ENCODE measurements at places on chromosomes 16 and 17.
A peak's percentile ranks its signal among the peaks of the same experiment; 100 is the strongest.

DNA sequence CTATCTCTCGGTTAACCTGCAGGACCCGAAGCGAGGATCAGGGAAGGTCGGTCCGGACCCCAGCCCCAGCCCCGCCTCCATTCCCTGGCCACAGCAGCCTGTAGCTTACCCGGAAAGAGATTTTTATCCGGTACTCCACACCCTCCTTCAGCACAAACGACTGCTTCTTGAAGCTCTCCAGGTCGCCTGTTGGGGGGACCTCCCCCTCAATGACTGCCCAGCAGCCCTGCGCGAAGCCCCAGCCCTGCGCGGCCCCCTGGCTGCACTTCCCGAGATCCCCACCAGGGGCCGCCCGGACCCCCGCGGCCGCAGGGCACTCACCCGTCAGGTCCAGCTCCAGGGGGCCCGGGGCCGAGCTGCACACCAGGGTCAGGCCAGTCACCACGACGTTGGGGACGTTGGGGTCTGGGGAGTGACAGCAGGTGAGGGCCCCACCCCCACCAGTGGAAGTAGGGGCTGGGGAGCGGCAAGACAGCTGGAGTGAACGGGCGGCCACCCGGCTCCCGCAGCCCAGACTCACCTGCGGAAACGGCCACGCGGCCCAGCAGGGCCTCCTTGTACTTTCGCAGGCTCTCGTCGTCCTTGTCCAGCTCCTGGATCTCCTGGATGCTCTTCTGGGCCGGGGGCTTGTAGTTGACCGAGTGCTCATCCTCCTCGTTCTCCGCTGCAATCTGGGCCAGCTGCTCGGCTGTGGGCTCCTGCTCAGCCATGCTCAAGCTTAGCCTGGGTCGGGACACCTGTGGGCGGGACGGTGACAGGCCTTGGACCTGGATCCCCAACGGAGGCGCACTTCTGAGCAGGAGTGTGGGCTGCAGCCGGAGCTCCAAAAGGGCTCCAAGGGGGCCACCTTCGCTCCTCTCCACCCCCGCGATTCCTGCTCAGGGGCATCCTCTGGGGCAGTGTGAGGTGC lies 1.7 kb downstream of the ARHGDIA start:
- no peak for DNase-seq

GRCh38 chr17:63821804-63822203 lies 5.4 kb upstream of the PSMC5 start:
- no peak for DNase-seq

DNA sequence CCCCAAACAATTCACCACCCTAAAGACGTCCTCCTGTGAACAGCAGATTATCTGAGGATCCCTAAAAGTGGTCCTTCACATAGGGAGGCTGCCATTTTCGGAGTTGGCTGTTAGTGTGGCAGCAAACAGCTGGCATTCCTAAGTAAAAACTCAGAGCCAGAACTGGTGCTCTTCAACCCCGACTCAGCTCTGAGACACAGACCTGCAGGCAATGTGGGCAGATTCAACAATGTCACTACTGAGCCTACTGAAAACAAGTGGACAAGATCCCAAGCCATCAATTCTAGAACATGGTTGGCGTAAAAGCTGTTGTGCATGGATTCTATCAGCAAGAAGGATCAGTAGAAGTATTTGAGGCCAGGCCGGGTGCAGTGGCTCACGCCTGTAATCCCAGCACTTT lies 247.2 kb downstream of the NTN1 start:
- DNase-seq, result no peak

DNA sequence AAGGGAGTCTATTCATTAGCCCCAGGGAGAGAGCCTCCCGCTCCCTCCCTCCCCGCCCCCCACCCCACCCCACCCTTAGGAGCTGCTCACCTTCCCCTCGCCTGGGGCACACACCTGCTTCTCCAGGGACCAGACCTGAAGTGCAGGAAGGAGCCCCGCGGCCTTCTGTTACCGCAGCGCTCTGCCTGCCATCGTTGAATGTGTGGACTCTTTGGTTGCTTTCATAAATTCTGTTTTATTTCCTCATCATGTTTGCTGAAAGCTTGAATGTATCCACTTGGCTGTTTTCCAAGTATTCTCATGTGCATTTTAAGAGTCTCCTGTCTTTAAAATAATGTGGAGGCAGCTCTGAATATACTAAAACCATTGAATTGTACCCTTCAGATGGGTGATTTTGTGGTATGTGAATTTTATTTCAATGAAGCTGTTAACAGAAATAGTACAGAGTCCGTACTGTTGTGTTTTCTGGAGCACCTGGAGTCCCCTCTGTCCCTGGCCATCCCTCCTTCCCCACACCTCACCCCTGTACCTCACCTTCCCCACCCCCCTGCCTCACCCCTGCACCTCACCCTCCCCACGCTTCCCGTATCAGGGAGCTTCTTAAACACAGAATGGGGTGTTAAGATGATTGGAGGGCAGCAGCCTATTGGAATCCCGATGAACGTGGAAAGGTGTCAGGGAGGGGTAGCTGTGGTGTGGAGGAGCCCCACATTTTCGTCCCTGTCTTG lies 25.5 kb downstream of the RAB11FIP3 start:
- peak; percentile 65 for DNase-seq

DNA sequence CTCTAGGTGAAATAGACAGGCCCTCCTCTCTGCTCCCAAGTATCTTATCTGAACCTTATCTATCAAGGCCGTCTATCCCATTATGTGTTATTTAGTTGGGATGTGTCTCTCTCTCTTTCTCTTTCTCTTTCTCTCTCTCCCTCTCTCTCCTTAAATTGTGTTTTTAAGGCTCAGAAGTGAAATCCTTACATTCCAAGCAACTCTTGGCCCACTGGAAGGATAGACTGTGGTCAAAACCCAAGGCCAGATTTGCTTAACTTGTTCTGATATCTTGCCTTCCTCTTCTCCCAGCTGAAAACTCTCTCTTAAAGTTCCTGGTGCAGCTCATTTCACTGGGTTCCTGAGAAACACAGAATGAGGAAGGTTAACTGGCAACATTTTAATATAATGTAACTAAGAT lies 14.7 kb downstream of the CDRT4 start:
- DNase-seq, result no peak

- peak; percentile 45 for DNase-seq
Observed at GRCh38 chr17:50943575-50943933, 77.4 kb upstream of the TOB1 start.

DNA sequence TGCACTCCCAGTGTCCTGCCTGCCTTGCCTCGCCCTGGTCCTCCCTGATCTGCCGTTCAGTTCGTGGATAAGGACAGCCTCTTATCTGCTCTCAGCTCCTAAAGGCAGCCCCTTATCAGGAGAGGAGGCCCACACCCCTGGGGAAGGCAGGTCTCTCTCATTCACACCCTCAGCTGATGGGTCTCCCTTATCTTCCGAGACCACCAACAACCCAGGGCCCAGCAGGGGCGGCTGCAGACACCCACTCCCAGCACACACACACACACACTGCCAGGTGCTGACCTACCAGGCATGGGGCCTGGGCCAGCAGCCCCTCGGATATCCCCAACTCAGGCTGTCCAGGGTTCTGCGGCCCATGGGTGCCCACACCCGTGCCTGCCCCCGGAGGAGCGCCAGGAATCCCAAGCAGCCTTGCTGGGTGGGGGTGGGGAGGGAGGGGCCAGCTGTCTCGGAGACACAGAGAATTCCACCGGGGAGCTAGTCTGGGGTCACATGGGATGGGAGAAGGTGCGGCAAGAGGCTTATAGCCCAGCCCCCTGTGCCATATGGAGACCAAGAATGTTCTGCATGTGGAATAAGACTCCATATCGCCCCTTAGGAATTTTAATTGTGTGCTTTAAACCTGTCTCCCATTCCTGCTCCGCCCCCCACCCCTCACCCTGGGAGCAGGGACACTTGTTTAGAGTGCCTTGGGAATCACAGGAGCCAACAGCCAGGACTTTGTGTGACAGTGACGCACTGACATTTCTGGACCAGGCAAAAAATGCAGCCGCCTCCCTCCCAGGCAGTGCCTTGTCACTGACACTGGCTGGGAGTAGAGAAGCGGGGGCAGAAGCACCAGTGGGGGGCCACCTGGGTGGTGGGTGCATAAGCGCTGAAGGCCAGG lies 41.9 kb upstream of the EMP2 start:
- DNase-seq, result no peak

DNA sequence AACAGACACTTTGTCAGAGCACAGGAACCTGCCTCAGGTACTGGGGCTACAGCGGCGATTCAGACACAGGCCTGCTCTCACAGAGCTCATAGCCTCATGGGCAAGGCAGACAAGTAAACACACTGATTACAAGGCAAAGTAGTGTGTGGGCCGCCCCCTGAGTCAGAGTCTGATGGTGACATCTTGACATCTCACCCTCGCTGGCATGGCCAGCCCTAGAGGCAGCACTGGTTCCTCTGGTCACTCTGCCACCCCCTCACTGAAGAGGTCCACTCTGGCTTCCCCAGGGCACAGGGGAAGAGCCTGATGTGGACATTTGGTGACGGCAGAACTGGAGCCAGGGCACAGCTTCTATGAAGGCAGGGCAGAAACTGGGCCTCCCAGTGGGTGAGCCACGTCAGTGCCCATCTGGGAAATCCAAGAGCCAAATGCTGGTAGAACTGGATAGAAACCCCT lies 32.9 kb upstream of the TOB1 start:
- DNase-seq, result no peak

- DNase-seq, result no peak
Observed at GRCh38 chr16:35198223-35199199, 1739.1 kb downstream of the TP53TG3F start.

- DNase-seq, result no peak
Observed at GRCh38 chr16:57842601-57843000, 40.3 kb upstream of the KIFC3 start.

DNA sequence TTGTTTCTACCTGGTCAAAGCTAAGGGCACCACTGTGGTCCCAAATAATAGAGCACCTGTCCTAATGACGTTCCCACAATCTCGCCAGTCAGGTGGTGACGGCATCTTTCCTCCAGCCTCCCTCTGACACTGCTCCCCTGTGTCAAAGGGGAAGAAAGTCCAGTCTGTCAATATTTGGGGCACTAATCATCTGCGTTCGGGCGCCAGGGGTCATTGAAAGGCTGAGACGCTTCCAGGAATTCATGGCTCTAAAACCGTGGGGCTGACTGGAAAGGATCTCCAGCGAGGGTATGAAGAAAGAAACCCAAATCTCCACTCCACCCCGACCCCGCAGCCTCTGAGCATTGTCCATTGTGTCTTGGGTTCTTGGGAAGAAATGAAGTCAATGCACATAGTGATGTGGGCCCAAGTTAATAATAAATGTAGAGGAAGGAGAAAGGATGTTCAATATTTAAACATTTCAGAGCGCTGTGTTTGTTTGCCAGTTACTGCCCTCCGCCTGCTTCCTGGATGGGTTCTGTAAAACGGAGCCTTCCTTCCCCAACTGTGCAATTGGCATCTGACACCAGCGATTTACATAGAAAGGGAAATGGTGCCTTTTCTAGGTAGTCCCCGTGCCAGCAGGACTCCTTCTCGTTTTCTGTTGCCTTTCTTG lies 103.2 kb downstream of the SOCS1 start:
- DNase-seq, result peak; percentile 72

DNA sequence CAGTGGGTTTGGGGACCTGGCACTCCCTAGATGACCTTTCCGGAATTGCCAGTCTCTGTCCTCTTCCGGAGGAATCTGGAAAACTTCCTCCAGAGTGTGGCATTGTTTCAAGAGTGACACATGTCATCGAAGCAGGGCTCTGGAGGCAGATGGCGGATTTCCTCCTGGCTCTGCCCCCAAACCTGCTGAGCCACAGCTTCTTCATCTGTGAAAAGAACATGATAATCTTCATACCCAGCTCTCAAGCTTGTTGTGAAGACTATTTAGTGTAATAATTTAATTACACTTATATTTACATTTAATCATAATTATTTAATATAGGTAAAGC lies 19.7 kb upstream of the TEX2 start:
- DNase-seq, result no peak

DNA sequence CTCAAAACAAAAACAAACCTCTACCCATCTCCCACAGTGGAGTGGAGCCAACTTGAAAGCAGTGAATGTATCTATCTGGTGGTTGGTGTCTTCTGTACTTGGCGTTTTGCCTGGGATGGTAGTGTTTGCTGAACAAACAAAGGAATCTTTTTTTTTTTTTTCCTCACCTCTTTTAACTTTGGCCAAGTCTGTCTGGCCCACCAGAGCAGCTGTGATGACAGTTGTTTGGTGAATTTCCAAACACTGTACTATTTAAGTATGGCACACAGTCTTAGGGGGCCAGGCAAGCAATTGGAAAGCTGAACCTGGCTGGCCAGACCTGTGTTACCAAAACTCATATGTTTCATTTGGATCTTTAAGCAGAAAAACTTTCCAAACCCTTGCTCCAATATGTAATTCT lies 101.8 kb upstream of the CDH13 start:
- DNase-seq, result peak; percentile 41

- DNase-seq, result no peak
Observed at GRCh38 chr16:79265701-79266100, 334.8 kb downstream of the MAF start.

DNA sequence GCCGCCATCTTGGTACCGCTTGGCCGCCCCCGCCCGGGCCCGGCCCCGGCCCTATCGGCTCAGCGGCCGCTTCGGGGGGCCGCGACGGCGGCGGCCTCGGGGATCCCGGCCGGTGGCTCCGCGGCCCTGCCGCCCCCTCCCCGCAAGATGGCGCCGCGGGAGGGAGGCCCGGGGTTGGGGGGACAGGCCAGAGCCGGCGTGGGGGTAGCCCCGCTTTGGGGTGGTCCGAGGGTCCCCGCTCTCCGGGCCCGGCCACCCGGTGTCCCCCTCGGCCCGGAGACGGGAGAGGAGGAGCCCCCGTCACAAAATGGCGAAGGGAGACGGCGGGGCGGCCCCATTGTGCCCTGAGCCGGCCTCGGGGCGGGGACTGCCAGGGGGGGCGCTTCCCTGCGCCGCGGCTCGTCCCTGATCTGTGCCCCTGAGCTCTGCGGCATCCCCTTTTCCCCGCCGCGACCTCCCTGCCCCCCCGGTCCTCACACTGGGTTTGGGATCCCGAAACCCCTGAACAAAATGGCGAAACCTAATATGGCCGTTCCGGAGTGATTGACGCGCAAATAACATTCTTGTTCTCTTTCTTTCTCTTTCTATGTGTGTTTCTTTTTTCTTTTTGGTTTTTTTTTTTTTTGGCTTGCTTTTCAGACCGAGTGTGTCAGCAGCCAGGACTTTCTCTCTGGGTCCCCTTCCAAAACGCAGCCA lies 986 bp downstream of the HAPSTR1 start:
- DNase-seq, result peak; percentile 17

- DNase-seq, result no peak
Observed at GRCh38 chr16:73063854-73064211, 15.9 kb upstream of the ZFHX3 start.

GRCh38 chr16:24013864-24014645 lies 178.3 kb downstream of the PRKCB start:
- no peak for DNase-seq

GRCh38 chr16:89134269-89134668 lies 37.3 kb upstream of the CDH15 start:
- no peak for DNase-seq

GRCh38 chr16:8717469-8717868 lies 43.1 kb downstream of the ABAT start:
- DNase-seq, result no peak

DNA sequence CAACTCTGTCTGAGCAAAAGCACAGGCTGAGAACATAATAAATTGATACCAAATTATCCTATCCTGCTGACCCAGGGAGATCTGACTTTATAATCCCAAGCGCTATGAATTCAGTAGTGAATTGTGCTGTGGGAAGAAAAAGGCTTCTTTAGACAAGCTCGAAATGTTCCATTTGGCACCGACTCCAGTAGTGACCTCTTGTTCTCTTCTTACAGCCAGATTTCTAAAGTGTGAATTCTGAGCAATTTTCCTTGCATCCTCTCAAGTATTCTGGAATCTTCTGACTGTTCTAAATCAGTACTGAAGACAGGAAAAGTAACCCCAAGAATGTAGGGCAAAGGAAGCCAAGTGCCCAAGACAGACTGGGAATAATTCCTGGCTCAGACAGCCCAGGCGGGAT lies 58.2 kb downstream of the CDYL2 start:
- no peak for DNase-seq
